HTR-8/SVneo (cell line): ENCODE measurements at places on chromosomes 3 and 15.

DNA sequence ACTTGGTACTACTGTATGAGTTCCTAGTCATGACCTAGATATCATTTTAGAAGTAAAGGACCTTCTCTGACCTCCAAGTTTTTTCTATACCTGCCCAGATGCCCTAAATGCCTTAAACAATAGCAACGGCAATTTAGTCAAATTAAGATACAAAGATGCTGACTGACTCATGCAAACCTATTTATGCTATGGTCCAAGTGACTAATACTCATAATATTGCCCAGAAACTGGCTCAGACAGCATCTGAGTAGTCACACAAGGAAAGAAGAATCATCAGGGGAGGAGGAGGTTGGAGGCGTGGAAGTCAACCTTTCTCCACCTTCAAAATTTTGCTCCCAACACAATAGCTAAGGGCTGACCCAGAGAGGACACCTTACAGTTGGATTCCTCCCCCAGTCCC, 6.8 kb downstream of the FYCO1 start:
- no peak for DNase-seq

- DNase-seq: no peak
Measured at GRCh38 chr3:146715170-146715569, 110.0 kb upstream of the PLSCR5 start.

DNA sequence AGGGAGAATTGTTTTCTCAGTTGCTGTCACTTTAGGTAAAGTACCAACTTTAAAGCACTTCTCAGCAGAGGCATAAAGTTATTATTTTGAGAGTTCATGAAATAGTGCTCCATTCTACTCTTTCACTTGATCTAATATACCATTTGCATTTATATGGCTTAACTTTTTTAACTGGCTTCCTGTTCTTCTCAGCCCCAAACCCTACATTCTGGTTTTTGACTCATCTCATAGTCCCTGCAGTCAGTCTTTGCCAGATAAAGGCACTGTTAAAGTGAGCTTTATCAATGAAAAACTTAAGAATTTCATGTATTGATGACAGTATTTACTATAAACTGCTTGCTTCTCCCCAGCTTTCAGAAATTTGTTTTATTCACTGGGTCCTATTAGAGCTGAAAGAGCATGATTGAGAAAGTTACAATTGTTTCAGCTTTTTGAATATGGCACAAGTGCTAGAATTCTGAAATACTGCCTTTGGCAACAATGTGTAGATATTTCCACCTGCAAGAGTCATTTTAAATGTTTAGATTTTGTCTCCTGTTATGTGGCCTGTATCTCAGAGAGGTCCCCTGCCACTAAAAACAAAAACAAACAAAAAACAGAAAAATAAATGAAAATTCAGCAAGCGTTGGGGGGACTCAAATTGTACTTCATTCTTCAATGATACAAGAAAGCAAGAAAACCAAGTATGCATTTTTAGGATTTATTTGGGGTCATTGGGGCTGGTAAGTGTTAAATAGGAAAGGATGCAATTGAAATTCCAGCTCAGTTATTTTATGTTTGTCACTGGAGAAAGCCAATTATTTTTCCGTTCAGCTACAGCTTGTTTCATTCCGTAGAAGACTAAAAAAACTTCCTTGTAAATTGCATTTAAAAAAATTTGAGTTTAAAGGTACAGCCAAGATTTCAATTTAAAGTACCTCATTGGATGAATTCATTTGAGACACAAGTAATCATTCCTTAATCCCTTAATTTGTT, 28.6 kb downstream of the TGFBR2 start:
- DNase-seq: no peak

DNA sequence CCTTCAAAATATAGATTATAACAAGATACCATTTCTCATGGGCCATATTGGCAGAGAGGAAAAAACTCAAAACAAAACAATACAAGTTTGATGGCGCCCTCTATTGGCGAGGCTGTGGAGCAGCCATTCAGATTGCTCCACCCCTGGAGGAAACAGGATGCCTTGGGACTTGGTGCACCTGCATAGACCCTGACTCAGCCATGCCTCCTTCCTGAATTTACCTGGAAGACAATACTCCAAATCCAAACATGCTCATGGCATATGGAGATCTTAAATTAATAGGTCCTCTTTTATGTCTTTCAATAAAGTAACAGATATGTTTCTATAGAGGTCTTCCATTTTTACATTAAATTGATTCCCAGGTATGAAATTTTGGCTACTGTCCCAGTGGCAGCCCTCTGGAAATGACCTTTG, 90.0 kb downstream of the APBA2 start:
- peak; percentile 45 for DNase-seq

- DNase-seq: no peak
Measured at GRCh38 chr3:194278186-194278845, 72.8 kb downstream of the CPN2 start.

DNA sequence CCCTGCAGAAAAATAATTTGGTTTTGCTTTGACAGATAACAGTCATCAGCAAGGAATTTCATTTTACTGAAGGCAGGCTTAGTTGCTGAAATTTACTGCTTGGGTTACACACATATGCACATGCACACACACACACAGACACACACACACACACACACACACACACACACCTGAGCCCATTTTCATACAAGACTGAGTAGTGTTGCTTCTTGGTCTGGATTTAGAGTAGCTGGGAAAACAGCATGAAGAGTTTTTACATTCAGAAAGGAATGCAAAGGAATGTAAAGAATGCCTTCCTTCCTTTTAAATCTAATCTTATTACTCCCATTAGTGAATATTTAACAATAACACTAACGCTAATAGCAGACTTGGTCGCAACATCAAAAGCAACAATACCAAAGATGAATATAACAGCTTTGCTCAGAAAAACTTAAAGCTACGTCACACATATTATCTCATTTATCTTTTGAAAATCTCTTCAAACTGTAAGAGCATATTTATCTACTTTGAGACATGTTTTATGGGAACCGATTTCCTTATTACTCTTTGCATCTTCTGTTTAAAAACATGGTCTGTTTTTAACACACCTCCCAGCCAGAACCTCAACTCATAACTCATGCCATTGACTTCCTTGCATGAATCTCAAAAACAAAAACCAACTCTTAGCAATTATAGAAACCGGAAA, 32.5 kb downstream of the RFTN1 start:
- DNase-seq: peak; percentile 20

DNA sequence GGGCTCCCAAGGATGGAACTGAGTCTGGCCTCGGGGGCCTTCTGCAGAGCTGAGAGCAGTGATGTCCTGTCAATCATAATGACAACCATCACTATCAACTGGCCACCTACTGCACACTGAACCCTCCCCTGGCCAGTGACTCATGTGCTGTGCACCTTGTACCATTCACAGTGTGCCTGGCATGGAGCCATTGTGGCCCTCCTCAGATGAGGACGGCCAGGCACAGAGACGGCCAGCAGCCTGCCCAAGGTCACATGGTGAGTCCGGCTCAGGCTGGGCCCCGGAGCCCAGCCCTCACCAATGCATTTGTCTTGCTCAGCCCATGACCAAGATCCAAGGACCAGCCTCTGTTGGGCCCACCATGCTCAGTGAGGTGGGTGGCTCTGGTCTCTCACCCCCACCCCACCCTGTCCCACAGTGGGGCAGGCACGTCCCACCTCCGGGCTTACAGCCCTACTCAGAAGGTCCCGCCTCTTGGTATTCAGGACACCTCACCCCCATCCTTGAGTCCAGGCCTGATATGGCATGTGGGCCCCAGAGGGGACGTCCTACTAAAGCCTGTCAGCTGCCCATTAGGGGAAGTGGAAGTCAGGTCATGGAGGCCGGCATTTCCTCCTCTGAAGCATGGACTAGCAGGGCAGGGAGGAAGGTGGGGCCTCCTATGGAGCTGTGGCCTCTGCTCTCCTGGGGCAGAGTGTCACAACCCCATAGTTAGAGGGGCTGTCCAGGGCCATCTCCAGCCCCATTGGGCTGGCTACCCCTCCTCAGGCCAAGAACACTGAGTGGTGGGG, 35.9 kb upstream of the TMEM115 start:
- DNase-seq: no peak

DNA sequence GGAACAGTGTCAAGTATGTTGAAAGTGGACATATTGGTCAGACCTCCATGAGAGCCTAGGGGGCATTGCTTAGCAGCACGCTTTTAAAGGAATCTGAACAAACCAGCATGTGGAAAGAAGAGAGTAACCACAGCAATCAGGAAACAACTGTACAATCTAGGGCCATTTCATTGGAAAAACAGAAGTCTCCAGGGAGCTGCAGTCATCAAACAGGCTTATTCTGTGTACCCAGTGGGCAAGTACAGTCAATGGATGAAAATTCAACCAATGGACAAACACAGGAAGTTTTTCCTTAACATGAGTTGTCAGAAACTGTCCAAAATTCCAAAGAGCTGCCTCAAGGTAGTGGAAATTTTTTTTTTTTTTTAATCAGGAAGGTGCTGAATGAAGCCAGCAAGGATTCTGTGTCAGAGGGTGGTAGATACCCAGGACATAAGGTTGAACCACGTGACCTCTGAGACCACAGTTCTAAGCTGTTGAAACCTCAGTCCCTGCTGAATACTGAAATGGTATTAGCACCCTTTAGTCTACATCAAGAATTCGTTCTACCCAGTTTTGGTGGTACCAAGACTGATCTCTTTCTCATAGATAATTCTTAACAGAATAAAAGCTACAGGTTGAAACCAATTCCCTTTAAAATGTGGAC, 4.4 kb upstream of the DLG1 start:
- no peak for DNase-seq

DNA sequence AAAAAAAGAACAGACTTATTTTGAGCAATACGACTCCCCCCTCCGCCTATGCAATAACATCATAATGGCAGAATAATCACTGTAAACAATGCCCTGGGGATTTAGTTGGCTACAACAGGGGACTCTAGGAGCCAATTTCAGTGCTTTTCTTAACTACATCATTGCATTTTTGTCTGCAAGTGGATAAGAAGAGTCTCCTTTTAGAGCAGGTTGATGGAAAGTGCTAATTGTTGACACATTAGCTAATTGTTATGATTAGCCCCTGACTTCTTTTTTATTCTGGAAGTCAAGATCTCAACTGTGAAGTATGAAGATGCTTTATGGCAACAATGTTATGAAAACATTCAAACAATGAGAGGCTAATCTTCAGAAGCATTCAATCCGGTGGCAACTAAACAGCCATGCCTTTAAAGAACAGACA, 121.2 kb downstream of the MECOM start:
- no peak for DNase-seq

DNA sequence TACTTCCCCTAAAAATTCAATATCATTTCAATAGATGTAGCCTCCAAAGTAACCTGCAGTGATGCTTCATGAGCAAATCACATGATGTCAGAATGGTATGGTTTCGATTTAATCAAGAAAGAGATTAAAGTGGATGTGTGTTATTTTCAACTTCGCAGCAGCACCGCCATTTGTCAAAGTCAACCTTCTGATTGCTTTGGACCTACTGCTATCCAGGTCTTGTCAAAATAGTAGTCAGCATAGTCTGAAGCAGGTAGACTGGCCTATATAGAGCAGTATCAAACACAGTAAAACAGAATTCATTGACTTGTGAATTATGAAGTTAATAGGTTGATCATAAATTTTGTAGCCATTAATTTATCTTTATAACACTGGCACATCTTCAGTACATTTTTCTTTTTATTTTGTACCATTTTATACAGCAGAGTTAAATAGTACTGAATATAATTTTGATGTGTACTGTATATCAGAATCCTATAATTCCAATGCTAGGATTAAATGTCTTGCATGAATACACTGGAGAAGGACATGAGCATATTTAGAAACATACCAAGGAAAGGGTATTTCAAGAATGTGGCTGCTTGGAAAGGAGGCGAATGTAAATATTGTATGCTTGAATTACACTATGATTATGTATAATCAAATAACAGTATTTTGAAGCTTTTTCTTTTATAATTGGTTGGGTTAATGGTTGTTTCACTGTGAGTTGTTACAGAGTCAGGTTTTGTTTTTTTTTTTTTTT, 79.6 kb downstream of the CDIN1 start:
- no peak for DNase-seq

- DNase-seq: no peak
Measured at GRCh38 chr3:64856106-64856505, 168.3 kb upstream of the ADAMTS9 start.

DNA sequence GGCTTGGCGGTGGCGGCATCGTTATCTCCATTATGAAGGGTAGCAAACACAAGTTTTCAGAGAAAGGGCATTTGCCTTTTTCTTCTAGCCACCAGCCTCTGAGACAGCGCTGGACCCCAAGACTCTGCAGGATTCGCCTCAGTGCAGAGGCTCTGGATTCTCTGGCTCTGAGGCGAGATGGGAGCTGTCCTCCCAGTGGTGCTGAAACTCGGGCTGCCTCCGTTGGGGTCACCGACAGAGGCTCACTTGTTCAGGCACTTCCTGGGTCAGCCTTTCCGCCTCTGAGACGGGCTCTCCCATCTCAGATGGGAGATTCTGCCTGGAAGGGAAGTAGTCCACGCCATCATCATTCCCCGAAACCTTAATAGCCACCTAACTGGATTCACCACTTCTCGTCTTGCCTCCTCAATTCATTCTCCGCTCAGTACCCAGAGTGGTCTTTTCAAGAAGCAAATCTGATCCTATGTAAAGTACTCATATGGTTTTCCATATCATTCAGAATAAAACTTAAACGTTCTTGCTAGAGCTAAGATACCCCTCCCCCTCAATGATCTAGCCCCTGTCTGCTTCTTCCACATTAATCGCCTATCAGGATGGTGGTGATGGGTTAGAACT, 76.9 kb downstream of the RHCG start:
- DNase-seq: peak; percentile 60

DNA sequence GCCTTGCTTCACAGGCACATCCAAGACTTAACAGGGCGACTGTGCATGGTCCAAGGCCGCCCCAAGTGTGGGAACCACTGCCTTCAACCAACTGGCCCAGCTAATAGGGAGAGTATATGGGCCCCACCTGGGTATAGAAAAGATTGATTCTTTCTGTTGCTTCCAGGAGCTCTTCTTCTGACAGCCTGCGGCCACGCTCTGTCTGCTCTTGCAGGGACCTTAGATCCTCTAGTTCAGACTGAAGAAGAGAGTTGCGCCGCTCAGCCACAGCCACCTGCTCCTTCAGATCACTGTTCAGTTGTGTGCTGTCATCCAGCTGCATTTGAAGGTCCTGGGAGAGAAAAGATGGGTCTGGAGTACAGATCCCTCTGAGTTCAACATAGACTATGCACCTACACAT, 102.2 kb downstream of the HHLA2 start:
- no peak for DNase-seq

DNA sequence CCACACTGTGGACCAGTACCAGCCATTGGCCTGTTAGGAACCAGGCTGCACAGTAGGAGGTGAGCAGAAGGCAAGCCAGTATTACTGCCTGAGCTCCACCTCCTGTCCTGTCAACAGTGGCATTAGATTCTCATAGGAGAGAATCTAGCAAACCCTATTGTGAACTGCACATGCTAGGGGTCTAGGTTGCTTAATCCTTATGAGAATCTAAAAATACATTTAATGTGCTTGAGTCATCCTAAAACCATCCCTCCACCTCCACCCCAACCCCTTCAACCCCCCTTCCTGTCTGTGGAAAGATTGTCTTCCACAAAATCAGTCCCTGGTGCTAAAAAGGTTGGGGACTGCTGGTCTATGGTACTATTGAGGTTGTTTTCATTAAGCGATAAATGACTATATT, 49.3 kb upstream of the KCNAB1 start:
- no peak for DNase-seq

- DNase-seq: no peak
Measured at GRCh38 chr15:74402337-74402841, 31.4 kb downstream of the SEMA7A start.
